ENCODE measurements at places on chromosomes 6 and 20.
A peak's percentile ranks its signal among the peaks of the same experiment; 100 is the strongest.

DNA sequence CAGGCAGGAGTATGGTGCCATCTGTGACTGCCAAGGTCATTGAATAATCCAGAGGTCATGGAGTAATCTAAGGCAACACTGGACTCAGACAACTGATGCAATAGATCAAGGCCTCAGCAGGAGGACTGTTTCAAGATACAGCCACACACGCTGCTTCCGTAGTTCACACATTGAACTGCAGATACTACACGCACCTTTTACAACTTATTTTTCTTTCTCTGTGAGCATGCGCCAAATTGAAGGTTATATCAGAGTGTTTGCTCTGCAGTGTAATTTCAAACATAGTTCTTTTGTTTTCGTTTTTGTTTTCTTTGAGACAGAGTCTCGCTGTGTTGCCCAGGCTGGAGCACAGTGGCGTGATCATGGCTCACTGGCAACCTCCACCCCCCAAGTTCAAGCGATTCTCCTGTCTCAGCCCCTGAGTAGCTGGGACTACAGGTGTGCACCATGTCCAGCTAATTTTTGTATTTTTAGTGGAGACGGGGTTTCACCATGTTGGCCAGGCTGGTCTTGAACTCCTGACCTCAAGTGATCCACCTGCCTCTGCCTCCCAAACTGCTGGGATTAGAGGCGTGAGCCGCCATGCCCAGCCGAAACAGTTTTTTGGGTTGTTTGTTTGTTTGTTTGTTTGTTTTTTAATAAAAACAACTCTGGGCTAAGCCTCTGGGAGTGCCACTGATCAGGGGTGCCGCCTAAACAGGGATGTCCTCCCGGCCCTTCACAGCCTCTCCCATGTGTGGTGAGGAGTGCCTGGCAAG, 96.6 kb upstream of the NAA20 start:
- peak; percentile 38 for DNase-seq

DNA sequence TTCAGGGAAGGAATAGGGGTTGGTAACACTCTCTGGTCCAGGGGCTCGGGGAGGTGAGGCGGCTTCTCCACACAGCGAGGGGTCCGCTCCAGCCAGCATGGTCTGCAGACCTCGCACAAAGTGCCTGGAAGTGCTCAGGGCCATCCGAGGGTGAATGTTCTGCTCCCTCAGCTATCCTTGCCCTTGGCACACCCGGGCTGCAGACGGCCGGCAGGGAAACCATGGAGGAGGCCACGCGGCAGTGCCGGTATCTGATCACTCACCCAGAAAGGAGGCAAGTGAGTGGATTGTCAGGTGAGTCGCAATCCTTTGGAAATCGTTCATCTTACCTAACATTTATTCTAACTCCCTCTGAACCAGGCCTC, 62.0 kb downstream of the DLL1 start:
- DNase-seq: no peak

GRCh38 chr6:32980488-32981038, 12.2 kb downstream of the BRD2 start:
- DNase-seq: no peak

DNA sequence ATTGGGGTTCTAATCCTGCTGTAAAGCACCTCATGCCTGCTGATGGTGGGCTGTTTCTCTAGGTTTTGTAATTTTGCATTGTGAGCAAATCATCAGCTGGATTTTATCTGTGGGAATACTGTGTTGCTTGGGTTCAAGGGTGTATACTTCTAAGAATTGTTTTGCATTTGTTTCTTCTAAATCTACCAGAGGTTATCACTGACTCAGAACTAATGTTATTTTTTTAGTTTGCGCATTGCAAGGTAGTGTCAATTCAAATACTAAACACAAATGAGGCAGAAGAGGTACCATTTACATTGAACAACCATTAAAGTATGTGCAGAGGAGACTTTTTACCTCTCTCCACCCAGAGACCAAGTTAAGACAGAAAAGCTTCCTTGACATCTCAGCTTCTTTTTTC, 60.0 kb downstream of the CEP162 start:
- no peak for DNase-seq

GRCh38 chr6:152595499-152595898, 41.7 kb downstream of the SYNE1 start:
- DNase-seq: no peak
